ENCODE measurements at places on chromosomes 1 and 21. TPM values are rescaled to one million over a fixed set of nuclear protein-coding genes. Genes with fewer than 3 reads are reported as not detected.

DNA sequence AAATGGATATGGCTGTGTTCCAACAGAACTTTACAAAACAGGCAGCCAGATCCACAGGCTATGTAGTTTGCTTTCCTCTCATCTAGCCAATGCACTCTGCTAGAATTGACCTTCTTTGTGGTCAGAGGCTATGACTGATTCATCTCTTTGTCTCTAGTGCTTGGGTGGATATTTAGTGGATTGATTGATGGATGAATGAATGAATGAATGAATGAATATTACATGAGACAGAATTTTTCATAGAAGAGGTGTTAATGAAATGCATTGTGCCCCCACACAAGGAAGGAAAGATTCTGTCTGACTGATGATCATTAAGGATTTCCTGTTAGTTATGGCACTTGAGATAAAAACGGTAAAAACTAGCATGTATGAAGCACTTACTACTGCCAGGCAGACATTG lies 50.5 kb upstream of the ZYG11A start:
- no peak for DNase-seq

GRCh38 chr1:41317361-41317760 lies 43.9 kb upstream of the FOXO6 start:
- no peak for DNase-seq

- DNase-seq: no peak
Observed at GRCh38 chr1:211711315-211711705, 35.9 kb upstream of the NEK2 start.

GRCh38 chr1:176461576-176461975 lies 1.4 kb upstream of the PAPPA2 start:
- DNase-seq: no peak

- no peak for DNase-seq
Observed at GRCh38 chr1:172442843-172443565, 865 bp downstream of the PIGC start.

DNA sequence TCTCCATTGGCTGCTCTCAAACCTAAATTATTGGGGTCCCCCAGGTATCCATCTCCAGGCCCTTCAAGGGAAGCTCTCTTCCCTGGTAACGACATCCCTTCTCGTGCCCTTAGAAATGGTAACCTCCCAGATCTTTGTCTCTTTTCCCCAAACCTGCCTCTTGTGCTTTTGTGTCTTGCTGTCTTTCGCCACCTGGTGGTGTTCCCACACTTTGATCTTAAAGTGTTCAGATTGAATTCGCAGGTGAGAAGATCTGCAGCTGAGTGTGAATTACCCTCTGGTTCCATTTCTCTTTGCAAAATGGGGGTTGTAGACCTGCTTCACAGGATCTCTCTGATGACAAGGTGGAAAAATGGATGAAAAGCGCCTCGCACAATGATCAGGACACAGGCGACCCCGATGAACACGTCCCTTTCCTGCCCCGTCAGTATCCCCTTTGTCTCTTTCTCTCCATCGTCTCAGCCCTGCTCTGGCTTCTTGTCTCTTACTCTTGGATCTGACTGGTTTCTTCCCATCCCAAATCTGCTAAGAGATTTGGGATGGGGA lies 53.1 kb downstream of the DOP1B start:
- no peak for DNase-seq

The ORC1 gene
- total RNA-seq: 56.4 TPM

All from natural killer cell treated with Interleukin-12 subunit alpha and Interleukin-12 subunit beta and Interleukin-15 and Interleukin-18, amount 100 ng/mL, for 72 hours (primary cell).